ENCODE measurements at places on chromosomes 2 and 18. TPM values are rescaled to one million over a fixed set of nuclear protein-coding genes. Genes with fewer than 3 reads are reported as not detected.

Gene ST8SIA5
- not detected for total RNA-seq

Gene PMAIP1
- total RNA-seq = 104 TPM

DNA sequence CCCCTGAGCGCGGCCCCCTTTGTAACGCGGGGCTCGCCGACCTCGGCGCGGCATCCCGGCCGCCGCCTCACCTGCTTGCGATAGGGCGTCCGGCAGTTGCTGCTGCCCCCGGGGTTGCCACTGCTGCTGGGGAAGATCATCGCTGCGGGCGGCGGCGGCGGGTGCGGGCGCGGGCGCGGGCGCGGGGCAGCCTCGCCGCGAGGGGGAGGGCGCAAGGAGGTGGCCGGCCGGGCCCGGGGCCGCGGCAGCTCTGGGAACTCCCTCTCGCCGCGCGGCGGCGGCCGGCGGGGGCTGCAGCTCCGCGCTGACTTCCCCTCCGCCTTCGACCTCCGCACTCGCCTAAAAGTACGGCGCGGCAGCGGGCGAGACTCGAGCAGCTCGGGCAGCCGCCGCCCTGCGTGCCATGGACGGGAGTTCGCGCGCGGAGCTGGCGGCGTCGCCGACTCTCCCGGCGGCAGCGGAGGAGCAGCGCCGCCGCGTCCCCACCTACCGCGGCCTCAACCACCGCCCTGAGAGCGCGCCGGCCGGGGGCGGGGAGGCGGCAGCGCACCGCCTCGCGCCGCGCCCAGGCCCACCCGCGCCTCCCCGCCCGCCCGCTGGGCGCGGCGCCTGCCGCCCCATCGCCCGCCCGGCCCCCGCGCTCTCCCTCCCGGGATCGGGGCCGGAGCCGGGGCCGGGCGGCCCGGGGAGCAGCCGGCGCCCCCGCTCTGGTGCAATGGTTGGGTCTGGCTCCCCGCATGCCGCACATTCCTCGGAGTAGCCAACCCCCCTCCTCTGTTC, 86.0 kb downstream of the RBMS1 start:
- peak; percentile 63 for DNase-seq

GRCh38 chr2:43000242-43001054, 208.1 kb upstream of the HAAO start:
- no peak for DNase-seq

DNA sequence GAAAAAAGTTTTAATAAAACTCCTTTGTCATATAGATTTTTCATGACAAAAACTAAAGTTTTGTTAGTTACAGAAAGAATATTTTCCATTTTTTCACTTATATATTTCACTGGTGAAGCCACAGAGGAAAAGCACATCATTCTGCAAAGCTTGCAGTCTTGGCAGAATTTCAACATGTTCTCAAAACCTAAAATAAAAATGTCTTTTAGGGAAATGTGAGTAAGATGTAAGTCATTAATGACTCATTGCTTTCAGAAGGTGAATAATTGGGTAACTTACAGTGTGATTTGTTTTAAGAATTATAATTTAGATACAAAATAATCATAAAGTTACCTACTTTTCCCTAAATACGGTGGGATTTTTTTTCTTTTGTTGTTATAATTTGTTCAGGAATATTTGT, 43.4 kb upstream of the TNFRSF11A start:
- no peak for DNase-seq

GRCh38 chr18:77084688-77085035, 47.9 kb downstream of the MBP start:
- DNase-seq = no peak

GRCh38 chr18:73900106-73900835, 247.4 kb downstream of the FBXO15 start:
- DNase-seq = no peak

DNA sequence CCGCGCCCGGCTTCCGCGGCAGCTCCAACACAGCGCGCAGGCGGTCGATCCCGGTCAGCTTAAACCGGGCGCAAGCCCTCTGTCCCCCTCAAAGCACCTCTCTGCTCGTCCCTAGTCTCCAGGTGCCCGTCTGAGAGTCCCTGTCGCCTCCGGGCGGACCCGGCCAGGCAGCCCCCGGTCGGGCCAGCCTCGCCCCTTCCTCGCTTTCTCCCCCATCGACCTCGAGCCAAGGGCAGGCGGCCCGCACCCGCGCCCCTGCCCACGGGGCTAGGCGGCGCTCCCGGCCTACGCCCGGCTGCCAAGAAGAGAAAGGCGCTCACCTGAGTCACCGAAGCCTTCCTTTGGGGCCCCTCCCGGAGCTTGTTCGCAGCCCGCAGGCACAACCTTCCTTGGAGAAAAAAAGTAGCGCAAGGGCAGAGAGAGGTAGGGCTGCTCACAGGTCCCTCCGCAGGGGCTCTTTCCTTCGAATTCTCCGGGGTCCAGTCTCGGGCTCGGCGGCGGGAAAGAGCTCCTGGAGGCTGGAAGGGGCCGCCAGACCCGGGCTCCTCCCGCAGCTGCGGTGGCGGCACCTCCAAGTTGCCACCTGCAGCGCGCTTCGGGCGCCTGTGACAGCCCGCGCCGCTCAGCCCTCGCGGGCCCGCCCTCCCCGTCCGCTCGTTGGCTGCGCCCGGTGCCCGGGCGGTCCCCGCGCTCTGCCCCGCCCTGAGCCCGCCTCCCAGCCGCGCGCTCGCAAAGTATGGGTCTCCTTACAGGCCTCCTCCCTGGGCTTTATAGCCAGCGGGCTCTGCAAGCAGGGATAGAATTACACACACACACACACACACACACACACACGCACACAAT, 86.5 kb upstream of the EPB41L3 start:
- peak; percentile 49 for DNase-seq

DNA sequence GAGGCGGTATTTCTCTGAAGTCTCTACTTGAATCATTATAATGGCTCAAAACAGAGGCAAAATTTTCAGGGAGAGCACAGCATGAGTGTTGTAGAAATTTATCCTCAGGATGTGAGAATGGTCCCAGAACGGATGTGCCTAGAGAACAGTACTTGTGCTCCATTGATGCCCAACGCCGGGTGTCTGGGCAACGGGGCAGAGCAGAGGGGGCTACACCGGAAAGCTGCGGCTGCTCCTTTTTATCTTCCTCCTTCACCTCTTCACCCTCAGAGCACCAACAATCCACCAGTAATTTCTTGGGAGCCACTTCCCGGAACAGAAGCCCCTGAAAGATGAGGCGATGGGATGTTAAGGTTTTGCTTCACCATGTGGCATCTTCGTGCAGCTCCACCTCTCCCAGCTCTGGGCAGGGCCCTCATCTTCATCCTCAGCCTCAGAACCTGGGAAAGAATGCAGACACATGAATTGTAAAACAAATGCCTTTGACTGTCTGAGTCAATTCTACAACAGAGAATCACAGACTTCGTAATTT, 71.5 kb downstream of the PTGR3 start:
- DNase-seq = no peak

GRCh38 chr2:88765154-88765888, 73.8 kb downstream of the RPIA start:
- peak; percentile 62 for DNase-seq

GRCh38 chr18:49345931-49346696, 114.3 kb downstream of the DYM start:
- no peak for DNase-seq

GRCh38 chr18:40577981-40578365, 1377.1 kb upstream of the PIK3C3 start:
- DNase-seq = no peak

- no peak for DNase-seq
These were observed 53.3 kb upstream of the RMP24 start for GRCh38 chr18:35919179-35919578.

- no peak for DNase-seq
These were observed 3.5 kb upstream of the RFX8 start for GRCh38 chr2:101478181-101479001.
